ENCODE measurements at places on chromosomes 7 and 10. TPM values are rescaled to one million over a fixed set of nuclear protein-coding genes. Genes with fewer than 3 reads are reported as not detected.

CCDC172 gene
- not detected for total RNA-seq

DNA sequence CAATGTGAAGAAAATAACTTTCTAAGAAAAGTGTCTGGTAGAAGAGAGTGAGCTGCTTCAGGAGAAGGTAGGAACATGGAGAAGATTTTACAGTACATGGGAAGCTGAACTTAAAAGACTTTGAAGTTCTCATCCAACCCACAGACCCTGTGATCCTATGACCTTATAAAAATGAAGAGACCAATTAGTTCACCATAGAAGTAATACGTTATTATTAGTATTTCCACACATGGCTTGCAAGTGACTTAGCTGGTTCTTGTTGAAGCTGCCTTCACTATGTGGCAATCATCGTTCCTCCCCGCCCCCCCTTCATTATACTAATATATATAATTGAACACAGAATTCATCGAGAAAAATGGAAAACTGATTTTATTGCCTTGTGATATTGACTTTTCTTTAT is 129.1 kb downstream of the SND1 start:
- no peak for DNase-seq

TUBB8 gene
- not detected for total RNA-seq

DNA sequence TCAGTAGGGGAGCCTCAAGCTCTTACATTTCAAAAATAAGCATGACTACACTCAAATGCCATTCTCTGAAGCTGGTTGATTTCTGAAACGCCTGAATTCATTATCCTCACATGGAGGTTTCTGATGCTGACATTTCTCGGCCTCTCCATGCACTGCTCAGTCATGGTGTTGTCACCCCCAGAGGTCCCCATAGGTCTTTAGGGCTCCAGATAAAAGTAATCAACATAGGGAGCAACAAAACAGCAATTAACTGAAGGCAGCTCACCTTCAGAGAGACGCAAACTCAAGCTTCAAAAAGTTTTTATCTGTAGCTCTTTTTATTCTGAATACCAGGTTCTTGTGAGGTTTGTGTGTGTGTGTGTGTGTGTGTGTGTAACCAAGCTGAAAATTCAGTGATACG is 223.2 kb upstream of the LRRN3 start:
- no peak for DNase-seq

DBF4 gene
- 7.7 TPM for total RNA-seq
